ENCODE measurements at places on chromosomes 12 and 14. TPM values are rescaled to one million over a fixed set of nuclear protein-coding genes. Genes with fewer than 3 reads are reported as not detected.

Gene SLCO1B1
- total RNA-seq = 0.35 TPM

Gene REM2
- total RNA-seq = 0.83 TPM

Gene ARHGEF25
- total RNA-seq = 205 TPM

Gene SPTB
- total RNA-seq = 1.0 TPM

Gene SLC35F4
- total RNA-seq = 0.88 TPM

Gene GNB3
- total RNA-seq = 2.7 TPM

Gene B4GALNT3
- 2.4 TPM for total RNA-seq

Measured in uterus (tissue), 4 donors.